ENCODE measurements at places on chromosomes 5 and 9. TPM values are rescaled to one million over a fixed set of nuclear protein-coding genes. Genes with fewer than 3 reads are reported as not detected.
A peak's percentile ranks its signal among the peaks of the same experiment; 100 is the strongest.

GRCh38 chr9:92181296-92181695 is 66.1 kb upstream of the SPTLC1 start:
- H3K4me3 ChIP-seq = no peak overlapping the region
- no peaks in the 10 kb centered on the region for H3K4me1 ChIP-seq
- no peaks in the 10 kb centered on the region for H3K36me3 ChIP-seq

GRCh38 chr9:104868687-104869404 is 59.1 kb downstream of the ABCA1 start:
- no peaks in the 10 kb centered on the region for H3K36me3 ChIP-seq
- H3K4me1 ChIP-seq = peaks cover 17% of the 10 kb centered on the region
- DNase-seq = peak; percentile 85
- no peaks in the 10 kb centered on the region for H3K27me3 ChIP-seq

- no peak overlapping the region for H3K27ac ChIP-seq
- no peaks in the 10 kb centered on the region for H3K4me1 ChIP-seq
- H3K36me3 ChIP-seq = no peaks in the 10 kb centered on the region
- no peak for DNase-seq
These were observed 41.7 kb downstream of the ACTL7B start for GRCh38 chr9:108813951-108814601.

GRCh38 chr9:137376386-137376785 is 46.6 kb downstream of the EXD3 start:
- no peaks in the 10 kb centered on the region for H3K27me3 ChIP-seq
- H3K27ac ChIP-seq = no peak overlapping the region
- H3K4me3 ChIP-seq = no peak overlapping the region

GRCh38 chr5:136998854-136999357 is 500.2 kb downstream of the SPOCK1 start:
- no peaks in the 10 kb centered on the region for H3K36me3 ChIP-seq
- H3K4me1 ChIP-seq = no peaks in the 10 kb centered on the region
- H3K27ac ChIP-seq = no peak overlapping the region
- no peaks in the 10 kb centered on the region for H3K27me3 ChIP-seq

DNA sequence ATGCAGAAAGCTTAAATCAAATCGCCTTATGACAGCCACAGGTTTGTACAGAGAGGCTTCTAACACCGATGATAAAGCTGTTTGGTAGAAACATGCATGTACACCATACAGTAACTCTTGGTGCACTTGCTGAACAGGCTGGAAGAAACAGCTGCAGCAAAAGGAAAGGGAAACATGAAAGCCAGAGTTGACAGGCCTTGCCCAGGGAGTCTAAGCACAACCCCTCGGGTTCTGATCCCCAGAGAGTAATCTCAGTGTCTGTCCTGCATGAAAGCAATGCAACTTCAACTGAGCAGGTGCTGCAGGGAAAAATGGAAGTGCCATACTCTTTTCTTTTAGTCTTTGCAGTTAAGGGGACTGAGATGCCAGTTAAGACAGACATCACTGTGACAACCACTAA is 419.9 kb downstream of the BNC2 start:
- H3K4me1 ChIP-seq = peaks cover 8% of the 10 kb centered on the region
- no peak overlapping the region for H3K27ac ChIP-seq
- DNase-seq = no peak
- H3K36me3 ChIP-seq = no peaks in the 10 kb centered on the region
- H3K4me3 ChIP-seq = no peak overlapping the region

DNA sequence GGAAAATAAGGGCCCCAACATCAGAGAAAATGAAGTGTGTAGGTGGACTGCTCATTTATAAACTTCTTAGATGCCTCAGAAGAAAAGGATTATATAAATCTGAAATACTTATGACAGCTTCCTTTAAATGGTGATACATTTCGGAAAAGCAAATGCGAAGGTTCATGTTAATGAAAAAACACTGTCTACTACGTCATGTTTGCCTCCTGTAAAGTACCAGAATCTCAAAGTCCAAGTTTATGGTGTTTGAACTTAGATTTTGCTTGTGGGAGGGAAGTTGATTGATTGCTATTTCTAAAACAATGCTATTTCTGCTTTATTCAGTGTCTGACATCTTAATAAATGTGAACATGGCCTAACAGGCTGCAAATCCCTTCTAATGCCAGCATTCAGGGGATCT is 514.6 kb downstream of the ZNF608 start:
- H3K36me3 ChIP-seq = no peaks in the 10 kb centered on the region
- no peak for DNase-seq
- no peaks in the 10 kb centered on the region for H3K27me3 ChIP-seq
- no peaks in the 10 kb centered on the region for H3K4me1 ChIP-seq

Gene RAB3C
- total RNA-seq = 2.1 TPM

Measured in uterus (tissue), 4 donors.